ENCODE measurements at places on chromosomes 11 and 22.

- no peak for DNase-seq
Observed at GRCh38 chr11:130114281-130114680, 44.6 kb downstream of the APLP2 start.

DNA sequence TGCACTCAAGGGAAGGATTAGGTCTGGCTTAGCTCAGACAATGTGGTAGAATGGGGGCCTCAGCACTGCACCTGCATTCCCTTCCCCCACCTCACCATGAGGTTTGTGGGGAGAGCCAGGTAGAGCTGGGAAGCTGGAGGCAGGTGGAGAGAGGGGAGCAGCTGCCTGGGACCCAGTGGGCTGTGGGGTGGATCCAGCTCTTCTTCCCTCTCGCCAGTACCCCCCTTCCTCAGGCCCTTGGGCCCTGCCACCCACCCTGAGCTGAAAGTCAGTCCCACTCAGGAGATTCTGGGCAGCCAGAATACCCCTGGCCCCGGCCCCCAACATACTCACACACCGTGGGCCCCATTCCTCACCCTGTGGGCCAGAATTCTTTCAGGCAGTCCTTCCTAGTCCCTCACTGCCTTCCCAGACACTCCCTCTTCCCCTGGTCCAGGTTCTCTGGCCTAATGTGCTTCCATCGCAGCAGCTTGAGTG lies 3.1 kb upstream of the POLD4 start:
- DNase-seq: no peak

- DNase-seq: peak; percentile 63
Observed at GRCh38 chr11:34624069-34624468, 3.2 kb downstream of the EHF start.

DNA sequence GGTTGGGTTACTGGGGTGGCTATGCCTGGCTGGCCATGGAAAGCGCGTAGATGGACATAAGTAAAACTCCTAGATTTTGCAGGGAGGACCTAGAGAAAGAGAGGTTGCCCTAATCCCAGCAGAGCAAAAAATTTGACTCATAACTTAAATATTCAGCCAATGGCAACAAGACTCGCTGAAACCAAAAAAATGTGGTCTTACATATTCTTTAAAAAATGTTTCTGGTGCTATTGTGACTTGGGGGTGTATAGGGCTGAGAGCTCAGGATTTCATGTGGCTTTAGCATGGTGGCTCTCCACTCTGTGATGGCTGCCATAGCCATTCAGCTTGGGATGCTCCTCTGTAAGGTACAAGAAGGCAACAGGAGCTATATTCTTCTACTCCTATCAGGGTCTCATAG lies 27.2 kb upstream of the PDGFD start:
- DNase-seq: no peak

- no peak for DNase-seq
Observed at GRCh38 chr11:112555491-112556364, 295.1 kb upstream of the PLET1 start.

- no peak for DNase-seq
Observed at GRCh38 chr22:23113847-23114720, 27.7 kb downstream of the RSPH14 start.

- DNase-seq: peak; percentile 49
Observed at GRCh38 chr11:82996966-82997606, 74.6 kb downstream of the RAB30 start.

- peak; percentile 66 for DNase-seq
Observed at GRCh38 chr11:12808519-12808918, 134.3 kb downstream of the TEAD1 start.

GRCh38 chr11:80041136-80042000 lies 600.5 kb upstream of the TENM4 start:
- no peak for DNase-seq

- DNase-seq: no peak
Observed at GRCh38 chr11:106160494-106160893, 83.0 kb downstream of the AASDHPPT start.

- DNase-seq: no peak
Observed at GRCh38 chr22:20606784-20607128, 99.3 kb downstream of the MED15 start.

DNA sequence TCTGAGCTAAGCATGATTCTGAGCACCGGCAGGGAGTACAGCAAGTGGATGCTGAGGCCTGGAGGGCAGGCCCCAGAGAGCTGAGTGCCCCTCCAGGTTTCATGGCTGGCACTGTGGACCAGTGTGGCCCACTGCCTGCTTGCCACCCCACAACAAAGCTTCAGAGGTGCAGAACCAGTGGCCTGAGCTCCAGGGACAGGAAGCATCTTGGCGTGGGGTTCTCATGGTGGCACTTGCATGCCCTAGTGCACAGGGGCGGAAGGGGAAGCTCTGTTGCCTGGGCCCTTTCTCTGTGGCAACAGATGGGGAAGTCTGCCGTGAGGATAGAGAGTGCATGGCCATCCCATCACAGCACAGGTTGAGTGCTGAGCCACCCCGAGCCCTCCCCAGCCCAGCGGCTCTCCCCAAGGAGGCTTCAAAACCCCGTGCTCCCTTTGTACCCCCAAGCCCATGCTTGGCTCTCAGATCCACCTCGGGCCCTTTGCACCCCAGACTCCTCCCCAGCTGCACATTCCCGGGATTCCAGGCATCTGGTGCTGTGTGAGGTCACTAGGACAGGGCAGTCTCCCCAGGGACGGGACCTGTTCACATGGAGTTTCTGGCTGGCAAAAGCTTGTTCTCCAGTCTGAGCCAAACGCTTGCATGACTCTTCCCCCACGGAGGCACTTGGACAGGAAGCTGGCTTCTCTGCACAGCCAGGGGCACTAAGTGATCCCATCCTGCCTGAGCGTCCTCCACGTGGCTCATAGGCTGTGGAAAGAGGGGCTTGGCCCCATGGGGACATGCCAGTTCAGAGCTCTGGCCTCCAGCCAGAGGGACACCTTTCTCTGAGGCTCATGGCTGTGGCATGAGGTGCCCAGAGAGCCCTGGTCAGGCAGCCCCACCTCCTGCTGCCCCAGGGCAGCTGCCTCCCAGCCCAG lies 4.2 kb downstream of the SLC25A1 start:
- peak; percentile 56 for DNase-seq

GRCh38 chr11:86089659-86090058 lies 20.8 kb upstream of the PICALM start:
- DNase-seq: no peak

DNA sequence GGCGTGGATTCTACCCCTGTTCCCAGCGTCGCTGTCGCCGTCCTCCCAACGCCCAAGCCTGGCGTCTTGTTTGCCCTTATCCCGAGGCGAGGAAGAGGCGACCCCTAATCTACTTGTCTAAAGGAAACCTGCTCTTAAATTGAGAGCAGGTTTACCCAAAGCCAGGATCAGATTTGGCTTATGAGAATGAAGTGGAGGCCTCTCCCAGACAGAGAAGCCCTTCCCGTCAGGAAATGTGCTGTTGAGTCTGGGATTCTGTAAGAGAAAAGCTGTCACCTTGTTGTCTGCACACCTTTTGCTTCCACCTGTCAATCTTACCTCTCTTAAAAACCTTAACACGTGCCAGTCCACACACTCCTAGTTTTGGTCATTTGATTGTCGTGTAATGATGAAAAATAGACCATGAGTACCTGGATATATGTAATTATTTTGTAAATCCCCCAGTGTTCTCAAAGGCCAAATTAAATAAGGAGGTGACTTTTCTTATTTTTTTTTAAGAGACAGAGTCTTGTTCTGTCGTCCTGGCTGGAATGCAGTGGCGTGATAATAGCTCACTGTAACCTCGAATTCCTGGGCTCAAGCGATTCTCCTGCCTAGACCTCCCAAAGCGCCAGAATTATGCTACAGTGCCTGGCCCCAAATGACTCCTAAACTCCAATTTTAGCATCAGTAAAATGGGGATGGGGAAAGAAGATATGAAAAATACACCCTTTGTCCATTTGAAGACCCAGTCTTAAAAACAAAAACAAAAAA lies 627 bp downstream of the GTF2H1 start:
- no peak for DNase-seq

- no peak for DNase-seq
Observed at GRCh38 chr11:102309621-102310541, 7.4 kb upstream of the BIRC3 start.

- no peak for DNase-seq
Observed at GRCh38 chr11:69193151-69193550, 37.4 kb downstream of the SMIM38 start.

GRCh38 chr22:44460691-44461375 lies 37.2 kb downstream of the RTL6 start:
- no peak for DNase-seq

- no peak for DNase-seq
Observed at GRCh38 chr11:72048766-72049460, 31.4 kb downstream of the NUMA1 start.

GRCh38 chr11:122742301-122743018 lies 86.9 kb downstream of the UBASH3B start:
- DNase-seq: no peak

GRCh38 chr22:47161631-47162030 lies 399.2 kb downstream of the TBC1D22A start:
- DNase-seq: no peak

- no peak for DNase-seq
Observed at GRCh38 chr11:124108156-124108555, 7.1 kb upstream of the VWA5A start.

- no peak for DNase-seq
Observed at GRCh38 chr22:28927630-28928029, 44.3 kb downstream of the ZNRF3 start.

DNA sequence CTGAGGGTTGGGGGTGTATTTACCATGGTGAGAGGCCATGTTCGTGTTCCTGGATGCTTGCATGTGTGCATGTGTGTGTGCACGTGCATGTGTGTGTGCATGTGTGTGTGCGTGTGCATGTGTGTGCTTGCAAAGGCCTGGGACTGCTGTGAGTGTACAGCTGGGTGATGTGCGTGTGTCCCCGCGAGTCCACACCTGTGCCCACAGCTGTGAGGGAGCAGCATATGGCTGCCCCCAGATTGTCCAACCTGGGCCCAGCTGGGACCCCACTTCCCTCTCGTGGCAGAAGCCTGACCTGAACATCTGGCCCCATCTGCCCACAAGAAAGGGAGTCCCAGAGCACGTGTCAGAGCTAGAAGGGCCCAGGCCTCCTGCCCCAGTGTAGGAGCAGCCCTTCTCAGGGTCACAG lies 8.4 kb upstream of the CD248 start:
- no peak for DNase-seq

GRCh38 chr11:77096591-77097019 lies 6.0 kb upstream of the OMP start:
- no peak for DNase-seq

- no peak for DNase-seq
Observed at GRCh38 chr22:49214976-49215375, 612.7 kb downstream of the BRD1 start.

DNA sequence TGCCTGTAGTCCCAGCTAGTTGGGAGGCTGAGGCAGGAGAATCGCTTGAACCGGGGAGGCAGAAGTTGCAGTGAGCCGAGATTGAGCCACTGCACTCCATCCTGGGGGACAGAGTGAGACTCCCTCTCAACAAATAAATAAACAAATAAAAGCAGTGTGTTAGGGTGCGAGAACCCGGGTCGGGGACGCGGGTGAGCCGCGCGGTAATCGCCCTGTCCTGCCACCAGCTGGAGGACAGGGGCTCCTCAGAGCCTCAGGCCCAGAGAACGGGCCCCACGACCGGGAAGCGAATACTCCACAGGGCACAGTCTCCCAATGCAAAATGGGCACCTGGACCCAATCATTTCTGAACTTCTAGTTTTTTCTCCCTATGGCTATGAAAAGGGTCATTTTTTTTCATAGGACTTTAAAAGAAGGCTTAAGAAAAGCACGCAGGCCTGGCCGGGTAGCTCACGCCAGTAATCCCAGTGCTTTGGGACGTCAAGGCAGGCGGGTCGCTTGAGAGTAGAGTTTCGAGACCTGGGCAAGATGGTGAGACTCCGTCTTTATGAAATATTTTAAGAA lies 744 bp upstream of the MCM5 start:
- no peak for DNase-seq

- no peak for DNase-seq
Observed at GRCh38 chr22:45262931-45263462, 21.8 kb upstream of the UPK3A start.

DNA sequence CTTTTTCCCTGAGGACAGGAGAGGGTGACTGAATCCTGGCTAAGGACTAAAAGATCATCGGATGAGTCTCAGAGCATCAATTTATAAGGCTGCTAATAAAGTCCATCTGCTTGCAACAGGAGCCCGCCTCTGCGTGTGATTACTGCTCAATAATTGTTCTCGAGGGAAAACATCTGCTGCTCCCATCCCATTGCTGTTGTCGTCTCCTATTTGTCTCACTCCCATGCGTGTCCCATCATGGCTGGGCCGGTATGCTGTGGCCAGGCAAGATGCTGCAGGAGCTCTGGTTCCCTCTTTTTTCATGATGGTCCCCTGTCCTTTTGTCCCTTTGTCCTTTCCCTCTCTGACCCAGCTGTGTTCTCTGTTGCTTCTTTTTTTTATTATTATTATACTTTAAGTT lies 121.2 kb downstream of the SPATA19 start:
- no peak for DNase-seq

DNA sequence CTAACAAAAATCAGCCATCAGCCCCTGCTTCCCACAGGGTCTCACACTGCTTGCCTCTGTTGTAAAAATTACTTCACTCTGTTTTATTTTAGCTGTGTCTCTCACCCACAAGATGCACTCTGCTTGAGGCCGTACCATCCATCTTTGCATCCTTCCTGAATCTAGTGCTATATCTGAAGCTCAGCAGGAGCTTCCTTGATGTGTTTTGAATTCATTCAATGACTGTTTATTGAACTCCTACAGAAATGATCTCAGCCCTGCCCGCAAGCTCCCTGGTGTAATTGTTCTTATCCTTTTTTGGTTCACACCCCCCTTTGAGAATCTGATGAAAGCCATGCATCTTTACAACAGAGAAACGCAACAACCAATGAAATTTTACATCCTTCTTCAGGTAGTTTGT lies 310.2 kb upstream of the ZC3H12C start:
- no peak for DNase-seq

DNA sequence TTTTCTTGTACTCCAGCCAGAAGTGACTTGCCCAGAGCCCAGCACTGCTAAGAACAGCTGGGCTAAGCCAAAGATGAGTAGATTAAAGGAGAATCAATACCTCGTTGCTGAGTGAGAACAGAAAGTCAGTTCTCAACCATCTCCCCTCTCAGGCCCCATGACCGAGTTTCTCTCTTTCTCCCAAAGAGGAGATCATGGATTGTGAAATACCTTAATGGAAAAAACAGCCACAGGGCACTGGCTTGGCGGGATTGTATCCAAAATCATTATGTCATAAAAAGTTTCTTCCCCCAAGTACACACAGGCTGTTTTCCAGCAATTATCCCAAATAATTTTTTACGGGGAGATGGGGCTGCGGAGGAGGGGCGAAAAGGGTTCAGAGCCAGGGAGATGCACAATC lies 111.8 kb upstream of the TMEM45B start:
- DNase-seq: peak; percentile 70

- no peak for DNase-seq
Observed at GRCh38 chr11:64652586-64653387, 61.8 kb downstream of the SLC22A12 start.

Measured in foreskin keratinocyte (primary cell).